ENCODE measurements at places on chromosomes 6 and 20.

GRCh38 chr6:155968921-155969320, 513.3 kb upstream of the NOX3 start:
- no peak for DNase-seq

GRCh38 chr20:32327087-32327681, 30.9 kb upstream of the ASXL1 start:
- DNase-seq = no peak

- no peak for DNase-seq
Observed at GRCh38 chr6:164344801-164345291, 930.3 kb downstream of the QKI start.

- DNase-seq = no peak
Observed at GRCh38 chr6:126433927-126434326, 94.0 kb downstream of the CENPW start.

DNA sequence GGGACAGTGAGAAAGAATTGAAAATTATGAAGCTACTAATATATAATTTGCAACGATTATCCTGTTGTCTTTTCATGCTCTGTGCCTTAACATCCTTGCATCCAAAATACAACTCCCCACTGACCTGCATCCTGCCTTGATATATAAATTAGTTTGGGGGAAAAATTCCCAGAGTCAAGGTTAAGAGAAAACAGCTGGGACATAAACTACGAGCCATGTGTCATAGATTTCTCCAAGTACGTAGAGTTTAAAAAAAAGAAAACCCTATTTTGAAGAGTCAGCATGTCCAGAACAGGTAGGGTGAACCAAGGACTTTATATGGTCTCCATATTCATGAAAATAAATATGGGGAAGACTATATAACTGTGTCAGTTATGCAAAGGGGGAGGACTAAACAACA, 123.8 kb upstream of the MARCKS start:
- DNase-seq = no peak

DNA sequence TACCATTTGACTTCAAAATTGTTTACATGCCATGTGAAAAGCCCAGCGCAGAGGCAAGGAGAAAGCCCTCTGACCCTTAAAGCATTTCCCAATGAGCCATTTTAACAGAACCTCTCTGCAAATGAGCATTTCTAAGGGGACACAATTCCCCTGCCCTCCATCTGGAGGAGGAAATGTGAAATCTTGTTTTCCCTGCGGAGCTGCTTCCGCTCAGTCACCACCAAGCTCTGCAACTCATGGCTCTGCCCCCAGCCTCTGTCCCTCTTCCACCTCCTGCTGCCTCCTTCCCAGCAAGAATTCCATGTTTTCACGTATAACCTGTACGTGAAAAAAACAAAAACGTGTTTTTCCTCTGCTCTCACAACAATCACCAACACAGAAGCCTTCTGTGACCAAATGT, 12.3 kb downstream of the RIN2 start:
- no peak for DNase-seq

All from stimulated activated naive CD4-positive, alpha-beta T cell (primary cell).